ENCODE measurements at places on chromosomes 3 and 15.

DNA sequence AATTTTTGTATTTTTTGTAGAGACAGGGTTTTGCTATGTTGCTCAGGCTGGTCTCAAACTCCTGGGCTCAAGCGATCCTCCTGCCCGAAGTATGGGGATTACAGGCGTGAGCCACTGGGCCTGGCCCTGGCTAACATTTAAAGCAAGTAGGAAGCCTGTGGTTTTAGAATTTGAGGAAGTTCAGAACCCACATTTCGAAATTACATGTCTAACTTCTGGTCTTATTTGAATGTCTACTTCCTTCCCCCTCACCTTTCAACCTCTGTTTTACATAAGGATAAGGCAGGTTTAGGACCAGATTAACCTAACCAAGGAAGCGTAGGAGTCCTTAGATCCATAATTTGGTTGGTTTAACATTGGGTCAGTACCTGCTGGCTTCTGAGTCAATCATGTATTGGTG lies 120.5 kb upstream of the PROK2 start:
- no peak for DNase-seq

- no peak for DNase-seq
These were observed 388 bp downstream of the DAPK2 start for GRCh38 chr15:64045774-64046420.

GRCh38 chr15:87609894-87610293 lies 646.6 kb downstream of the NTRK3 start:
- no peak for DNase-seq

DNA sequence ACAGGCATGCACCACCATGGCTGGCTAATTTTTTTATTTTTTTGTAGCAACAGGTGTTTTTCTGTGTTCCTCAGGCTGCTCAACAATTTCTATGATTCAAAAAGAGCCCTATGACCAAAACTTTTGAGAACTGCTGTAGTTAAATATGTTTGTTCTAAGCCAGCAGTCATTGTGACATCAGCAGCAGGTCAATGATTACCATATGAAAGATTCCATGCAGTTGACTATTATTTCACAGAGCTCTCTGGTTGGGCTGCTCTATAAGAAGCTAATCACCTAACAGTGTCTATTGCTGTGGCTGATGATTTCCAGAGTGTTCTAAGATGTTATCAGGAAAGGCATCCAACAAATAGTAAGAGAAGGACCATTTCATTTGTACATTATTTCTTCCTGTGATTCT lies at the start of gene CCDC54:
Gene CCDC54 (plus strand): TSS at position 289 of the 400 bp plus-strand sequence. CDS start 149 bp downstream, outside the sequence.
- DNase-seq, result no peak

GRCh38 chr3:28101705-28102104 lies 139.7 kb upstream of the CMC1 start:
- DNase-seq, result no peak

- DNase-seq, result no peak
These were observed 37.9 kb downstream of the PSTPIP1 start for GRCh38 chr15:77032647-77033416.

GRCh38 chr3:195394024-195394423 lies 48.8 kb downstream of the ACAP2 start:
- DNase-seq, result no peak

DNA sequence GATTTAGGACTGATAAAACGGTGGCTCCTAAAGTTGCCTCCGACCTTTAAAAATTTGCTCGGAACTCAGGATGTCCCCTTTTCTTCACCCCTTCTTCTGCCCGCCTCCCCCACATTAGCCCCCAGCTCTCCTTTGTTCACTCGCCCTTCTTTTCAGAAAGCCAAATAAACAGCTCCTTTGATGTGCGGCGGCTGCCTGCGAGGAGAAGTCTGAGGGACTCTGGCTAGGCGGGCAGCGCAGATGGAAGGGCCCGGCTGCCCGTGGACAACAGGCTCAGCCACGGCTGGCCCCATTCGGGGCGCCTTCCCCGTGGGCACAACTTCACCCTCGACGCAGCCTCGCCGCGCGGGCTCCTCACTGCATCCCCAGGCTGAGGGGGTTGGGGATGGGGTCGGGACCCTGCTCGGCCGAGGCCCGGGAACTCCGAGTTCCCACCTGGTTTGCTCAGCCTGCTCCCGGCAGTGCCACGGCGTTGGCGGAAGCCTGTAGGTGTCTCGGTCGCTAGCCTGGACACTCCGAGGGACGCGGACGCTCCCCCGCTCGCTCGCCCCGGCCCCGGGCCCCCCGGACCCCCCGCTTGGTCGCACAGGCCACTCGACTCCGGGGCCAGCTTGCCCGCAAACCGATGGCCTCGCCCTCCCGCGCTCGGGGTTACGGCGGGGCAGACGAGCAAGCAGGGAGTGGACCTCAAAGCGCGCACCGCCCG lies 897 bp upstream of the TLE3 start:
- no peak for DNase-seq

- no peak for DNase-seq
These were observed 8.2 kb downstream of the SLC2A2 start for GRCh38 chr3:171018156-171018935.

DNA sequence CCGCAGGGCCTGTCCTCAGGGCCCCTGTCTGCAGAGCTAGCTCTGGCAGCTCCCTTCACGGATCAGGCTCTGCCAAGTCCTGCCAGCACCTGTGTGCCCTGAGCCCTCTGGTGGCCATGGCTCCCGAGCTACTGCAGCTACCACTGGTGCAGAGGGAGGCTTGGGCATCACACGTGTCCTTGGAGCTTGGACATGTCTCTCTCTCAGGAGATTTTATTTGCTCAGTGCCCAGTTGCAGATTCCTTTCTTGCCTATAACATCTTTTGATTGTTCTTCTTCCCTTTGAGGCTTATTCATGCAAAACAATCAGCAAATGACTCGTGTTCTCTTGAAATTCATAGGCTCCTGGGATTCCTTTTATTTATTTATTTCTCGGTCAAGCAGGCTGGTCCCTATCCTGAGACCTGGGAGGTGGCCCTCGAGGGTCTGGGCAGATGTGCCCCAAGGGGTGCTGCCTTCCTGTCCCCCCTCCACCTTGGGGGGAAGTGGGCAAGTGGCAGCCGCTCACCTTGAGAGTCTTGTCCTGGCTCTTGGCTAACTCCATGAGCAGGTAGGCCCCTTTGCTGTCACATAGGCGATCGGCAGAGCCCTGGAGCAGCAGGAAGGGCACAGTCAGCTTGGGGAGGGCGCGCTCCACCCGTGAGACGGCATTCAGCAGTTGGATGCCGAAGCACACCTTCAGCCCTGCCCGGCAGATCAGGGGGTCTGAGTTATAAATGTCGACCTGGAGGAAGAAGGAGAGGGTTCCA lies 21.9 kb downstream of the ABTB1 start:
- no peak for DNase-seq

All from brain pericyte (primary cell).